ENCODE measurements at places on chromosomes 11 and 22.

GRCh38 chr11:44243595-44244343 is 66.2 kb downstream of the ALX4 start:
- peak; percentile 42 for DNase-seq

DNA sequence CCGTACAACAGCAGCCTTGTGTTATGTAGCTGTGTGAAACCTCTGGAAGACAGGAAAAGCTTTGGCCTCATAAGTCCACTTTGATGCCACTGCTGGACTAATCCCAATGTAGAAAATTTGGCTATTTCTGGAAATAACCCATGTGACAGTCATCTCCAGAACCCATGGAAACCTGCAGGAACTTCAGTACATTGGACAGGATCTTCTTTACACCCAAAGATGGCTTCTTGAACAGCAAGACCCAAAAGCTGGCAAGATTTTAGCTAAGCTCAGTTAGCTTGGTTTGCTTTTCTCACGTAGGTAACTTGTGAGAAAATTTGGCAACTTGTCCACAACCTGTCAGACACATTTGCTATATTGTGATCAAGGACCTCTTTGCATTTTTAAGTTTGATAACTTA is 74.8 kb upstream of the RCN1 start:
- DNase-seq = no peak

DNA sequence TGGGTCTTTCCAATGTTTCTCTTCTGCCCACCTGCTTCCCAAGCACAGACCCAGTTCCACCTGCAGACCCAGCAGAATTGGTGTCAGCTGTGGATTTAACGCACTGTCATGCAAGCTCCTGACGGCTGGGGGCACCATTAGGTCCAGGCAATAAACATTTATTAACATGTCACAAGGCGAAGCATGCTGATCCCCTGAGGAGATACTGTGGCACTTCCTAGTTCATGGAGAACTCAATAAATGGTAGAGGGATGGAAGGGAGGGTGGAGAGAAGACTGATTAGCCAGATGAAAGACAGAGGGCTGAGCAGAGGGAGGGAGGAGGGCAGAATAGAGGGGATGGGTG is 68.3 kb upstream of the TSPAN18 start:
- DNase-seq = peak; percentile 32

GRCh38 chr11:74004759-74005615 is 3.9 kb downstream of the UCP3 start:
- no peak for DNase-seq

GRCh38 chr11:78221396-78222315 is 32.9 kb downstream of the USP35 start:
- no peak for DNase-seq

DNA sequence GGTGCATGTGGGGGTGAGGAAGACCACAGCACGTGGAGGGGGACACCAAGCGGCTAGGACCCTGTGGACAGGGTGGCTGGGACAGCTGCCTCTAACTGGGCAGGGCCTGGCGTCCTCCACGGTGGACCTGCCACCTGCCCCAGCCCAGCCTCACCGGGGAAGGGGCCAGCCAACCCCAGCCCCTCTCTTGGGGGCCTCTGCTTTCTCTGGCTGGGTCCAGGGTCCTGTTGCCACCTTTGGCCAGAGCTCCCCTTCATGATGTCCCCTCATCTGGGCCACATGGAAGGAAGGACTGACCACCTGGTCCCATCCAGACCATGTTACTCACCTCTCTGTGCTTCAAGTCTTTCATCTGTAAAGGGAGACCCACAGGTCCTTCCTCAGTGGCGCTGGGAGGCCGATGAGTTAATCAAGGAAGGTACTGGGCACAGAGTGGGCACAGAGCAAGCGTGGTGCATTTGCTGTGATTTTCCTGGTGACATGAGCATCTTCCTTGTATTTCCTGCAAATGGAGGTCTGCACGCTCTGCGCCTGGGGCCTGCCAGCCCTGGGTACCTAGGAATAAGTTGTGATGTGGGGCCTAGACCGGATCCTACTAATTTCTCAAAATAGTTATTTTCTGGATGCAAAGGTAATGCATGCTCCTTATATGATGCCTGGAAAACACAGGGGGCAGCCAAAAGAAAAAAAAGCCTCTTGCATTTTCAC is 538.4 kb downstream of the TBC1D22A start:
- no peak for DNase-seq

- no peak for DNase-seq
These were observed 2.1 kb downstream of the DEAF1 start for GRCh38 chr11:692824-693414.

GRCh38 chr11:76704171-76704948 is 33.8 kb upstream of the LRRC32 start:
- no peak for DNase-seq

GRCh38 chr11:58188770-58189169 is at the start of gene OR9Q2:
TSS of gene OR9Q2 (plus strand) at chr11:58189070. CDS start at chr11:58190491, 1,421 bp downstream.
- DNase-seq = no peak

GRCh38 chr22:19730655-19731360 is 7.5 kb downstream of the GP1BB start:
- peak; percentile 96 for DNase-seq

DNA sequence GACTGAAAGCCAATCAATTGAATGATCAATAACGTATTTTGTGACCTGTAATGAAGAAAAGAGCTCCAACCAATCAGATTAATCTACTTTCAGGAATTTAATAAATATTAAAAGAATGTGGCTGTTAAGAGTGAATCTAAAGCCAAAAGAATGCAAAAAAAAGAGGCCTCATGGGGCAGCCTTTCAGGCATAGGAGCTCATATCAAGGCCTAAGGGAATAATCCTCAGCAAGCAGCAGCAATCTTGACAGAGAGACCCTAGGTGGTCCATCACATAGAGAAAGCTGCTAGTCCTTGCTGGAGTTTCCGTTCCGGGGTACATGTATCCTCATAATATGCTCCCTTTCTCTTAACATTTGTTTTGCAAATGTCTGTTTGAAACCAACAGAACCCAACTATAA is 313.1 kb upstream of the PITPNB start:
- no peak for DNase-seq

Measured in nephron progenitor cell (in vitro differentiated cells).